ENCODE measurements at places on chromosomes 11 and 22.
A peak's percentile ranks its signal among the peaks of the same experiment; 100 is the strongest.

DNA sequence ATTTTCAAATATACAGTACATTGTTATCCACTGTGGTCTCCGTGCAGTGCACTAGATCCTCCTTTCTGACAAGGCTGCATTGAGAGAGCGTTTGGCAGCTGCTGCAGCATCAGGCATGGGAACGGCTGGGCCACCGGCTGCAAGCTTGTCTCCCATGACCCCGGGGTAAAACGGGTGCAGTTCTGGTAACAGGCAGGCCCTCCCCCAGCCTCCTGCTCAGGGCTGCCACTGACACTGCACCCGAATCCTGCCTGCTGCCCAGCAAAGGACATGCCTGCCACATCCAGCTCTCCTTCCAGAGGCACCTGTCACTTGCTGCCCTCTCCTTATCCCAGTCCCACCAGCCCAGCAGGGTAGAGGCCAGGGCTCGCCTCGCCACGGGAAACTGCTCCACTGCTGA, 124.5 kb upstream of the TMEM45B start:
- H3K27ac ChIP-seq, result no peak overlapping the region
- no peaks in the 10 kb centered on the region for H3K36me3 ChIP-seq
- no peak for DNase-seq
- H3K27me3 ChIP-seq, result peaks cover 23% of the 10 kb centered on the region
- H3K4me1 ChIP-seq, result peaks cover 12% of the 10 kb centered on the region

DNA sequence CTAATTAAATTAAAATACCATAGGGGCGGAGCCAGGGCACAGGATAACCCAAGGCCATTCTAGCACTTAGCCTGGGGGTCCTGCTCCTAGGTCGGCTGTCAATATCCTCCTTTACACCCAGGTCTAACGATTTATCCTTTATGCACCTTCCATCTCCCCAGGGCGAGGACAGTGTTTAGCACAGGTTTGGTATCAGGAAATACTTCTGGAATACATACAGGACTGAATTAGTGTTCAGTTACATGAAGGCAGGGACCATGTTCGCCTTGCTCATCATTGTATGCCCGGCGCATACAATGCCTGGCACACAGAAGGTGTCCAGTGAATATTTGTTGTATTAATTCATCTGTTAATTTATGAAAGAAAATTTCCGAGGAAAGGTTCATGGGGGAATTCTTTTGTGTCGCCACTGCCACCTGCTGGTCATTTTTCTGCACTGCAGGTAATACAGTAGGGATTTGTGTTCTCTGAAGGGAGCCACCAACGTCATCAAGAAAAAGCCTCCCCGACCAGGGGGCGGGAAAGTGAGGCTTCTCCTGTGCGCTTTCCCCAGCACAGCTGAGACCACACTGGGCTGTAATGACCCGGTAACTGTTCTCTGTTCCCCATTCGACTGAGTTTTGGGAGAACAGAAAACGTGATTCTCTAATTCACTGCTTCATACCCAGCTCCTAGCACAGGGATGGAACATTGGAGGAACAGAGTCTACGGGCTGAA, 68.7 kb upstream of the ASPHD2 start:
- peaks cover 6% of the 10 kb centered on the region for H3K4me1 ChIP-seq
- peak; percentile 47 for DNase-seq
- H3K4me3 ChIP-seq, result no peak overlapping the region
- H3K27ac ChIP-seq, result no peak overlapping the region
- H3K36me3 ChIP-seq, result no peaks in the 10 kb centered on the region
- peaks cover 23% of the 10 kb centered on the region for H3K27me3 ChIP-seq

- H3K4me1 ChIP-seq, result no peaks in the 10 kb centered on the region
- H3K36me3 ChIP-seq, result no peaks in the 10 kb centered on the region
- H3K27ac ChIP-seq, result no peak overlapping the region
Measured at GRCh38 chr11:126969865-126970479, 30.6 kb downstream of the KIRREL3 start.

DNA sequence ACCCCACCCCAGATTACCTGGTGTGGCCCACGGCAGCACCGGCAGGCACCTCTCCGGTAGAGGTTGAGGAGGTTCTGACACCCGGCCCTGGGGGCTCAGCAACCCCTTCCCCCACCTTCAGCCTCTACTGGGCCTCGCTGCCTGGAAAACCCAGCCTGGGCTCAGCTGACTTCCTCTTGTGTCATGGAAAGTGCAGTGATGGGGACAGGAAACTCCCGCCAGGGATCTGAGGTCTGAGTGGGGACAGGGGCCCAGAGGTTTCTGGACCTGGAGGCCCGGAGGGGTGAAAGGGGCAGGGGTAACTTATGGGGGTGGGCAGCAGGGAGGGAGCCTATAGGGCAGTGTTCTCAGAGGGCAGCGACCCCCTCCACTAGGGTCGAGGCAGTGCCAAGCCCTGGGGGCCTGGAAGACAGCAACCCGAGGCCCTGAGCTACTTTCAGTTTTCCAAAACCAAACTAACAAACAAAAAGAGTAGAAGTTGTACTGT, 10.0 kb upstream of the CD5 start:
- no peak for DNase-seq
- peak overlapping the region; percentile 88 for H3K27ac ChIP-seq
- H3K27me3 ChIP-seq, result no peaks in the 10 kb centered on the region
- H3K4me3 ChIP-seq, result peak overlapping the region; percentile 29
- H3K36me3 ChIP-seq, result no peaks in the 10 kb centered on the region
- H3K4me1 ChIP-seq, result peaks cover 27% of the 10 kb centered on the region

DNA sequence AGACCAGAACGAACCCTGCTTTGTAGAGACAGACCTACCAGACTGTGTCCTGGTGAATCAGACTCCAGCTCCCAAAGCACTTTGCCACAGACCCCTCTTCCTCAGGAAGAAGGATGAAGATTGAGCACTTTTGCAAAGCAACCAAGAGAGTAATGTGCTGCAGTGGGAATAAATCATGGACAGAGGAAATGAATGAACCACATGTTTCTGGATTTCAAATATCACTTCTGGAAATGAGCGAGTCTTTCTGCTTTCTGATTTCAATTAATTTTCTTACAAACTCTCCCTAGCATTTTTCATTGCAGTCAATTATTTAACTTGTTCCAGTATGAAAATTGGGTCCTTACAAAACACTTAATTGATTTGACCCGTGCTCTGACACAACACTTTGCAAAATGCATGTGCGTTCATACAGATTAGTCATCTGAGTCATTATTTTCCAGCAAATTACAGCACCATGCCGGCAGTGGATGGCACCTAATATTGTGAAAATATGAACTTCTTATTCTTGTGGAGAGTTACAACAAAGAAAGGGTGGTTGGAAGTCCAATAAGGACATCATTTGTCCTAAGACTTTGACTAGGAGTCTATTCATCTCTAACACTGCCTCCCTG, 315.9 kb upstream of the CCDC90B start:
- H3K36me3 ChIP-seq, result no peaks in the 10 kb centered on the region
- no peaks in the 10 kb centered on the region for H3K27me3 ChIP-seq
- H3K4me1 ChIP-seq, result no peaks in the 10 kb centered on the region
- DNase-seq, result no peak

GRCh38 chr11:9747828-9748227, 84.0 kb downstream of the SWAP70 start:
- H3K4me1 ChIP-seq, result peaks cover 4% of the 10 kb centered on the region
- no peaks in the 10 kb centered on the region for H3K36me3 ChIP-seq
- H3K4me3 ChIP-seq, result no peak overlapping the region
- DNase-seq, result no peak
- H3K27me3 ChIP-seq, result no peaks in the 10 kb centered on the region

DNA sequence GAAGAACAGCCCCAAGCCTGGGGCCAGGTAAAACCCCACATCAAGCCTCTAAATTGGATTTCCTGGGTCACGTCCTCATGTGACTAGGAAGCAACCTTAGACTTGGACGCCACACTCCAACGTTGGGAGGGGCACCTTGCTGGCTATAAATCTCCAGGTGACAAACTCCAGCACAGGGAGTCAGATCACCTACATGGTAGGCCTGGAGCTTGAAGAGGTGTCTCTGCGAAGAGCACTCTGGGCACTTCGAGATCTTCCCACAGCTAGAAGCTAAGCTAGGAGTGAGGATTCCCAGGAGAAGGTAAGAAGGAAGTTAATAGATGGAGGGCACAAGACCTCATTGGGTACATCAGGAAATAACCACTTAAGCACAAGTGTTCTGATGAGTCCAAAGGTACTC, 77.1 kb upstream of the GNAZ start:
- no peaks in the 10 kb centered on the region for H3K4me1 ChIP-seq
- H3K27me3 ChIP-seq, result peaks cover 13% of the 10 kb centered on the region
- H3K36me3 ChIP-seq, result no peaks in the 10 kb centered on the region
